Activated T-helper 2 cell treated with anti-CD3 and anti-CD28 coated beads, Interferon-gamma antibody, Interleukin-2, Interleukin-4, amounts not matched to agents 10 μg/mL and 5 μg/mL and 100 μg/mL, durations not matched to agents 14 hours and 24 hours and 36 hours (primary cell): ENCODE measurements at places on chromosomes 12 and 14.

DNA sequence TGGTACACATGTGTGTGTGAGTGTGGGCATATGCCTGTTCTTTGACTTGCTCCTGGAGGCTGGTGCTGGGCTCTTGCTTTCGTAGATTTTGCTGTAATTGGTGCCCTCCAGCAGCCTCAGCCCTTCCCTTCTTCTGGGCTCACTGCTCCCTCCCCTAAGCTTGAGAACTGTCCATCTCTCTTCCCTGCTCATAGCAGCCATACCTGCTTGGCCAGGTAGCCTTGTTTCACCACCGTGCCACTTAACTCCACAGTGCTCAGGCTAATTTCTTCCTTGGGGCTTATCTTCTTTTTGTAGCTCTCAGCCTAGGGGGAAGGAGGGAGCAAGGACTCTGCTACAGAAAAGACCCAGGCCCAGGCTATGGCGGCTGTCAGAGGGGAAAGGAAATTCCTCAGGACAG is 19.8 kb downstream of the PLEK2 start:
- DNase-seq = no peak

- no peak for DNase-seq
Measured at GRCh38 chr12:30514666-30515065, 181.0 kb downstream of the IPO8 start.

- DNase-seq = no peak
Measured at GRCh38 chr12:78928200-78929074, 63.9 kb downstream of the SYT1 start.

GRCh38 chr14:100303179-100303578 is 3.1 kb downstream of the SLC25A29 start:
- no peak for DNase-seq

GRCh38 chr12:109586385-109587296 is 13.0 kb downstream of the MVK start:
- DNase-seq = no peak

DNA sequence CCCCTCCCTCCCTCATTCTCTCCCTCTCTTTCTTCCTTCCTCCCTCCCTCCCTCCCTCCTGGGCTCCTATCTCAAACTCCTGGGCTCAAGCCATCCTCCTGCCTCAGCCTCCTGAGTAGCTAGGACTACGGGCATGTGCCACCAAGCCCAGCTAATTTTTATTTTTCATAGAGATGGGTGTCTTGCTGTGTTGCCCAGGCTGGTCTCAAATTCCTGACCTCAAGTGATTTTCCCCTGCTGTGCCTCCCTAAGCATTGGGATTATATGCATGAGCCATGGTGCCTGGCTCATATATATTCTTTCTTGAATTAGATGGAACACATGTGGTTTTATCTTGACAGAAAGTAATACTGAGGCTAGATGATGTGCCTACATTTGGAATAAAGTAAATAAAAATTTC is 14.2 kb downstream of the PAPOLA start:
- DNase-seq = no peak

DNA sequence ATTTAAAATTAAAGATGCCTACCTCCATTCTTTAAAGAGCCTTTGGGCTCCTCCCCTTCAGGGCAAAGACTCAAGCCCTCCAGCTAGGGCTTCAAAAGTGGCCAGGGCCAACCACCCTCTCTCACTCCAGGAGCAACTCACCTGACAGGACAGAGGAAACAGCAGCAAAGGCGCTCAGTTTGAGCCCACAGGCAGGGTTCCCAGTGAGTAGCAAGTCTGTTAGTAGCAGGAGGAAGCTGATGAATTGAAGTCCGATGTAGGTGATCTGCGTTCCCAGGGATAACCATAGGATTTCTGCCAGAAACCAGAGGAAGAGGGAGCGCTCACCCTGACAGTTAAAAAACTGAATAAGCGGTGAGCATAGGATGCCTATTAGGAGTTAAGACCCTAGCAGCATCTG is 15.7 kb downstream of the GSG1 start:
- DNase-seq = no peak

DNA sequence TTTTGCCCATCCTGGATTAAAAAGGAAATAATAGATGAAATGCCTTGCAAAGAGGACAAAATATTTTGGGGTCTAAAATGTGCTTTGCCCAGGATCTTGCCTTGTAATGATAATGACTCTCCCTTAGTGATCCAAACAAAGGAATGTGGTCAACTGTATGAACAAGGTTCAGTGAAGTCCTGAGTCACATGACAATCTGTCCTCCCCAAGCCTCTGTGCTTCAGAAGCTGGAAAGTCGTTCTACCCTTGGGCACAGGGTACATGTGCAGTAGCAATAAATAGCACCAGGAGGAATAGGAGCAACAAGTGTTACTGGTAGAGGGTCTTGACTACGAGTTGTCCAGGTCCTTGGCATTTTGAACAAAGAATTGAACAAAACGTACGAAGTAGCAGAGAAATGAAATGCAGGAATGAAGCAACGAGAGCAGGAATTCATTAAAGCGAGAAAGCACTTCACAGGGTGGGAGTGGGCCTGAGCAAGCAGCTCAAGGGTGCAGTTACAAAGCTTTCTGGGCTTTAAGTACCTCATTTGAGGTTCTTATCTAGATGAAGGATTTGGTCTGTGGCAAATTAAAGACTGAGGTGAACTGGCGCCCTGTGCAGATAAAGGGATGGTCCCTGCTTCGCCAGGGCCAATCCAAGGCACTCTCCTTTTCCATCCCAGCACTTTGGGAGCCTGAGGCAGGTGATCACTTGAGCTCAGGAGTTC is 65.8 kb downstream of the RESF1 start:
- DNase-seq = no peak

GRCh38 chr14:88791252-88791621 is 1.5 kb downstream of the EML5 start:
- DNase-seq = no peak

DNA sequence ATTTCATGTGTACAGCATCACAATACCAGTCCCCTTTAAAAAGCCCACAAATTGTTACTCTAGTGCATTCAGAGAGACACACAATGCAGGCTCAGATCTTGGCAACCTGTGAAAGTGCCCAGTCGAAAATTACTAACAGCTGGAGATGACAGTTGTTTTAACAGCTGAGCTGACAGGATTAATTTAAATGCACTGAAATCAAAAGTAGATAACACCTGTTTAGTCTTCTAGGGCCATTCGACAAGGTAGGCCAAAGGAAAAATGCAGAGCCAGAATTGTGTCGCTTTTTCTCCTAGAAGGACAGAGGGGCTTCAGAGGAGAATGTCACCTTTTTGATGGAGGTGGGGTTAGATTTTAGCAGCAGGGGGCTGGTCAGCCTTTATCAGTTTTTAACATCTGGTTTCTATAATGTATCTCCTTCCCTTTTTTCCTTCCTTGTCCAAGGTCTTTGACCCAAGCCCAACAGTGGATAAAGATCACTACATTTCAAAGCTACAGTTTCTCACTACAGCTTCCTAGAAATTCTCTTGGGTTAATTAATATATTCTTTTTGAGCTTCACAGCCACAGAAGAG is 139.1 kb downstream of the SOX5 start:
- no peak for DNase-seq

- no peak for DNase-seq
Measured at GRCh38 chr14:101494826-101495225, 66.5 kb upstream of the DIO3 start.

DNA sequence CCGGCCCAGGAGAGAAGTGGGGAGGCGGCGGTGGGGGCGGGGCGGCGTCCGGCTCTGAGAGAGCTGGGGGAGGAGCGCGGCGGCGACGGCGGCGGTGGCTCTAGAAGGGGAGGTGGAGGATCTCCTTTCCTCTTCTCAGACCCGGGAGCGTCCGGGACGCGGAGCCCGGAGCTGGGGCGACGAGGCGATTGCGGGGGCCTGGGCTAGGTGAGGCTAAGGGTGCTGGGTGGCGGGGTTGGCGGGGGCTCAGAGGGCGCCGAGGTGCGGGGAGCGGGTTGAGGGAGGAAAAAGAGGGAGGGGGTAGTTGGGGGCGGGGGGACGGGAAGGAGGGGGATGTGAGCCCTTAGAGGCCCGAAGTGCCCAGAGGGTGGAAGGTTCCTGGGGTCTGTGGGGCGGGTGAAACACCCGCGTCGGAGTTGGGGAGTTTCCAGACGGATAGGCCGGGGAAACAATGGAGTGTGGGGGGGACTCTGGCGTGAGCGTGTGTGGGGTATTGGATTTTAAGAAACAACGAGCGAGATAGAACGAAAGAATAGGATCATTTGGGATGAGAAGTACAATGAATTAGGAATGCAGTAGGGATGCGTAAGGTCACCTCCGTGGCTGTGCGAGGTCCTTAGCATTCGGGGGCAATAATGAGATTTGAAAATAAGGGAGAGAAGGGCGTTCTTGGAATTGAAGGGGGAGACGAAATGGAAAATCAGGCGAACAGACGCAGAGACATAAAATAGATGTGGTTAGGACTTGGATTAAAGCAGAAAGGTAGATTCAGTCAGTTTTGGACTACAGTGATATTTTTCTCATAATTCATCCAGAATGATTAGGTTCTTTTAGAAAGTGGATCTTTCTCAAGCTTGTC is at the start of gene SPATS2:
TSS of gene SPATS2 (plus strand) at position 82 of the 859 bp plus-strand sequence. CDS start 93,551 bp downstream, outside the sequence.
- DNase-seq = no peak

GRCh38 chr12:47067771-47068431 is 11.5 kb upstream of the PCED1B start:
- DNase-seq = no peak

- DNase-seq = no peak
Measured at GRCh38 chr12:46547421-46548354, 175.1 kb upstream of the SLC38A2 start.

DNA sequence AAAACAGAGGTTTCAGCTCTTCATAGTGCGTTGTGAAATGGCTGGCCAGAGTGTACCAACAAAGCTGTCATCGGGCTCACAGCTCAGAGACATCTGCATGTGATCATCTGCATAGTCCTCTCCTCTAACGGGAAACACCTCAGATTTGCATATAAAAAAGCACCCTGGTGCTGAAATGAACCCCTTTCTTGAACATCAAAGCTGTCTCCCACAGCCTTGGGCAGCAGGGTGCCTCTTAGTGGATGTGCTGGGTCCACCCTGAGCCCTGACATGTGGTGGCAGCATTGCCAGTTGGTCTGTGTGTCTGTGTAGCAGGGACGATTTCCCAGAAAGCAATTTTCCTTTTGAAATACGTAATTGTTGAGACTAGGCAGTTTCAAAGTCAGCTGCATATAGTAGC is 14.3 kb upstream of the PAPLN start:
- DNase-seq = no peak

- DNase-seq = no peak
Measured at GRCh38 chr14:97640031-97640430, 842.8 kb downstream of the VRK1 start.

- no peak for DNase-seq
Measured at GRCh38 chr12:48969833-48970701, 1.5 kb downstream of the WNT10B start.

- no peak for DNase-seq
Measured at GRCh38 chr14:88933191-88933590, 108.7 kb downstream of the TTC8 start.

DNA sequence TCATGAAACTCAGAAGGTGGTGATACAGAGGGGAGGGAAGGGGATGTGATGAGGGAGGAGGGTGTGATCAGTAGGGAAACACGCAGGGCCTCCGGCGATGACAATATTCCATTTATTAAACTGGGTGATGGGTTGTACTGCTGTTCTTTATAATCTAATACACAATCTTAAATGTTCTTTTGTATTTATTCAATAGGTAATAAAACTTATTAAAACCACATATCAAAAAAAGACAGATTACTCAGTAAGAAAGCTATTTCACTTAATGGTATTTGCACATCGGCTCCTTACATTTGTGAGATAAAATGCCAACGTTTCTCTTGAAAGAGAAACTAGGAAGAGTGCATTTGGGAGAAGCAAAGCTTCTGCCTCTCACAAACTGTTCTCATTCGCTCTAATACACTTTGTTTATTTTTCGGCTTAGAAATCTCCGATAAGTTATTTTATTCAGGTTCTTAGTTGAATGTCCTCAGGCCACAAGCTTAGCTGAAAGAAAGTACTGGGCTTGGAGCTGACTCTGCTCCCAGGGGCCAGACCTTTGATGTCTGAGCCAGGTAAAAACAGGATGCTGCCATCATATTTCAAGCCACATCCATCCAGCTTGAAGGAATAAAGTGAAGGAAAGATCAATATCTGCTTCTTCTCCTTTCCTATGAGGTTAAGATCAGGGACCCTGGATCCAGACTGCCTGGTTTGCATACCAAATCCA is 17.5 kb downstream of the STON2 start:
- DNase-seq = no peak

DNA sequence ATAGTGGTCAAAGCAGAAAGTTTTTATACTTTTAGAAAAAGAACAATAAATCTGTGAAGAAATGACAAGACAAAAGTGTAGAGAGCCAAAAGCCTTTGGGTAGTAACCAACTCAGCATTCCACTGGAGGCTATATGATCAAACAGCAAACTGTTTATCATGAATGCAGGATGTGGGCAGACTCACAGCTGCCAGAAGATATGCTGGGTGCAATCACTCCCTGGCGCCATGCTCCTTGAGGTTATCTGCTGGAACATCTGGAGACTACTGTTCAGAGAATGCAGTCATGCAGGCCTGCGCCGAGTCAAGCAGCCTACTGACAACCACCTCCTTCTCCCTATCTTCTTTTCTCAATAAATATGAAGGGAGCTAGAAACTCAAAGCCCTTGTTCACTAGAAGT is 49.0 kb upstream of the SLC8A3 start:
- DNase-seq = no peak

DNA sequence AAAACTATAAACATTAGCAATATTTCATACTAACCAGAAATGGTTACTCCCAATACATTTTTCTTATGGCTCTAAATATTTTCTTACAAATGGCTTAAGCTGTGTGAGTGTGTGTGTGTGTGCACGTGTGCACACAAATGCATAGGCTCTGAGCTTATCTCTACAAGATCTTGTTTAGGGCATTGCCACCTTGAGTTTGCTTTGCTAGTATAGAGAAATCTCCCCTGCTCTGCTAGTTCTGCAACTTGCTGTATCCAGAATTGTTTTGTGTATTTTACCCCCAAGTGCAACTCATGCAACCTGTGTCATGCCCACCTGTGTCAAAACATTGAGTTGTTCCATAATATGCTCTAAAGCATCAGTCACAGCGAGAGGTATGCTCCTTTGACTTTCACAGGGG is 72.5 kb upstream of the DUSP6 start:
- no peak for DNase-seq

- no peak for DNase-seq
Measured at GRCh38 chr14:42159138-42159537, 552.5 kb downstream of the LRFN5 start.

- no peak for DNase-seq
Measured at GRCh38 chr14:62952226-62952625, 93.0 kb downstream of the KCNH5 start.

GRCh38 chr12:95385246-95386035 is 88.5 kb upstream of the METAP2 start:
- DNase-seq = no peak

DNA sequence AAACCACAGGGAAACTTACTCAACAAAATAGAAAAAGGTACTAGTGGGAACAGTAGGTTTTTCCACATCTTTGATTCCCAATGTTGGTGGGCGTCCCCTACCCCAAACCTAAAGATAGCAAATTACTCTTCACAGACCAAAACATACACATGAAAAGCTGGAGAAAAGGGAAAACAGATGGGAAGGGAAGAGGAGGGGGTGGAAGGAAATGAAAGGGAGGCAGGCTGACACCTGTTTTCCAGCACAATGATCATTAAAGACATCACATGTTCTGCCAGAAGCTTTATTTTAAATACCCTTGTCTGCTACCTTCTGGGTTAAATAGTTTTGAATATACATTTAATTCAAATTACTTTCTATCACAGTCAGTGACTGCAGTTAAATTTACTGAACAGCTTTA is 1617.9 kb upstream of the SEL1L start:
- no peak for DNase-seq
